ENCODE measurements at places on chromosomes 13 and 19.

DNA sequence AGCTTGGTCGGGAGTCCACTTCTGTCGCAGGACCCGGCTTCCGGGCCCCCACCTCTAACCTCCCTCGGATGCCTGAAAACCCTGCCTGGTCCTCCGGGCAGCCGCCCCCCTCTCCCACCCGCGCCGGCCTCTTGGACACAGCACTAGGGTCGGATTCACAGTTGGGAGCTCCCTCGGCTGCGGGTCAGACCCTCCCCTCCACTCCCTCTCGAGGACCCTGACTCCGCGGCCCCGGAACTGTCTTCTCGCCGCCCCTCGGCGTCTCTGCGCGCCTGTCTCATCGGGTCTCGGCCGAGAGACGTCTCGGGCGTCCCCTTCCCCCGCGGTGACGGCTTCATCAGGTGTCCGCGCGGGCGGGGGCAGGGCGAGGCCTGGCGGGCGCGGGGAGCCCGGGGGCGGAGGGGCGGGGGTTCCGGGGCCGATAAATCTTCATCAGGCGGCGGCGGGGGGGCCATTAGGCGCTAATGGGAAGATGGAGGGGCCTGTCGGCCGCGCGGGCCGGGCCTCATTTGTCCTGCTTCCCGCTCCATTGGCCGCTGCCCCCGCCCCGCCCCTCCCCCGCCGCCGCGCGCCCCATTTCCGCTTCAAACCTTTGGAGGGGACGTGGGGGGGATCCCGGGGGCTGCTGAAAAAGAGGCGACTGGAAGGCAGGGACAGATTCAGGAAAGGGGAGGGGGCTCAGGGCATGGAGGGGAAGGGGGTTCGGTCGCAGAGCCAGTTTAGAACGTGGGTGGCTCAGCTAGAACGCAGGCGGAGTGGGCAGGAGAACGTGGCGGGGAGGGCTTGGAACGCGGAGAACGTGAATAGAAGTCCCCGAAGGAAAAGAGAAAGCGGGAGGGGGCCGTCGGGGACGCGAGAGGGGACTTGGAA lies 11.8 kb upstream of the ERFL start:
- peak; percentile 60 for DNase-seq

DNA sequence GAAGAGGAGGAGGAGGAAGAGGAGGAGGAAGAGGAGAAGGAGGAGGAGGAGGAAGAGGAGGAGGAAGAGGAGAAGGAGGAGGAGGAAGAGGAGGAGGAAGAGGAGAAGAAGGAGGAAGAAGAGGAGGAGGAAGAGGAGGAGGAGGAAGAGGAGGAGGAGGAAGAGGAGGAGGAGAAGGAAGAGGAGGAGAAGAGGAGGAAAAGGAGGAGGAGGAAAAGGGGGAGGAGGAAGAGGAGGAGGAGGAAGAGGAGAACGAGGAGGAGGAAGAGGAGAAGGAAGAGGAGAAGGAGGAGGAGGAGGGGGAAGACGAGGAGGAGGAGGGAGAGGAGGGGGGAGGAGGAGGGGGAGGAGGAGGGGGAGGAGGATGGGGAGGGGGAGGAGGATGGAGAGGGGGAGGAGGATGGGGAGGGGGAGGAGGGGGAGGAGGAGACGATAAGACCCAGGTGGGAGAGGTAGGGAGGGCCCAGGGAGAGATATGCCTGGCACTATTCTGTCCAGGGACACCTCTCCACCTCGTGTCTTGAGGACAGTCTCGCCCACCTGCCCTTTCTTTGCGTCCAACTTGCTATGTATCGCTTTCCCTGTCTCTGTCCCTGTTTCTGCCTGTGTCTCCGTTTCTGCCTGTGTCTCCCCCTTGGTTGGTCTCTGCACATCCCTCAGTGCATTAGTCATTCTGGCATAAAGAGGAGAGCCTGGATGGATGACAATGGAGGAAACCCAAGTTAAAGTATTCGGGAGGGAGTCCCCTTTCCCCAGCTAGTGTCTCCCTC lies 7.1 kb upstream of the KLK5 start:
- no peak for DNase-seq

GRCh38 chr19:19823916-19824315 lies 2.4 kb upstream of the ZNF506 start:
- no peak for DNase-seq

GRCh38 chr19:34246340-34246739 lies 8.0 kb upstream of the GARRE1 start:
- DNase-seq: no peak

- no peak for DNase-seq
These were observed 32.8 kb downstream of the TMEM161A start for GRCh38 chr19:19105365-19106055.

DNA sequence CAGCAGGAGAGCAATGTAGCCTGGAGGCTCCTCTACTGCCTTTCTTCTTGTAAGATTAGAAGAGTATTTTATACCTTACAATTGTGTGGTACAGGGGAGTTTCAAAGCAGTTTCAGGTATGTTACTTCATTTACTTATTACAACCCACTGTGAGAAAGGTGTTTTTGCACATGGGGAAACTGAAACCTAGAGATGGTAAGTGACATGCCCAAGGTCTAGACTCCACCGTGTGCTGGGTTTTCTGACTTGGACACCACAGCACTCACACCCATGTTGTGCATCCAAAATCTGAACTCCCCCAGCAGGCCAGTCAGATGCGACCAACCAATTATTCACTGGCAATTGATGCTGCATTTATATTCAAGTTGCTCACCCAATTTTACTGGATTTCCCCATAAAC lies 22.8 kb downstream of the ERICH6B start:
- DNase-seq: no peak

GRCh38 chr19:13604902-13605586 lies 98.8 kb upstream of the CACNA1A start:
- DNase-seq: no peak

GRCh38 chr13:78012046-78012445 lies 93.4 kb upstream of the EDNRB start:
- DNase-seq: no peak

- DNase-seq: no peak
These were observed 205.5 kb upstream of the SOX21 start for GRCh38 chr13:94917824-94918223.

DNA sequence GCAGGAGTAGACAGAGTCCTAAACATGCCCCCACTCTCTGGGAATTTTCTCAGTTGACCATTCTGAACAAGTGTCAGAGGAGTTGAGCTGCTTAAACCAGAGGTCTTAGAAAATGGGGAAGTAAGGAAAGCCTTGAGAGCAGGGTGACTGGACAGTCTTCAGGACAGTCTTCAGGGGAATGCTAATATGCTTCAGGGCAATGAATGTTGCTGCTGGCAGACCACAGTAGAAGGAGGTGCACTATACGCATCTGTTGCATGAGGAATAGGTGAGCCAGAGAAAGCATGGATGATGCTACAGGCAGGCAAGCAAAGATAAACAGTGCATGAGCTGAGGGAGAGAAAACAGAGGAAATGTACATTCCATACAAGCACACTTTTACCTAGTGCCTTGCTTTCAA lies 196.6 kb upstream of the GPR12 start:
- DNase-seq: no peak

DNA sequence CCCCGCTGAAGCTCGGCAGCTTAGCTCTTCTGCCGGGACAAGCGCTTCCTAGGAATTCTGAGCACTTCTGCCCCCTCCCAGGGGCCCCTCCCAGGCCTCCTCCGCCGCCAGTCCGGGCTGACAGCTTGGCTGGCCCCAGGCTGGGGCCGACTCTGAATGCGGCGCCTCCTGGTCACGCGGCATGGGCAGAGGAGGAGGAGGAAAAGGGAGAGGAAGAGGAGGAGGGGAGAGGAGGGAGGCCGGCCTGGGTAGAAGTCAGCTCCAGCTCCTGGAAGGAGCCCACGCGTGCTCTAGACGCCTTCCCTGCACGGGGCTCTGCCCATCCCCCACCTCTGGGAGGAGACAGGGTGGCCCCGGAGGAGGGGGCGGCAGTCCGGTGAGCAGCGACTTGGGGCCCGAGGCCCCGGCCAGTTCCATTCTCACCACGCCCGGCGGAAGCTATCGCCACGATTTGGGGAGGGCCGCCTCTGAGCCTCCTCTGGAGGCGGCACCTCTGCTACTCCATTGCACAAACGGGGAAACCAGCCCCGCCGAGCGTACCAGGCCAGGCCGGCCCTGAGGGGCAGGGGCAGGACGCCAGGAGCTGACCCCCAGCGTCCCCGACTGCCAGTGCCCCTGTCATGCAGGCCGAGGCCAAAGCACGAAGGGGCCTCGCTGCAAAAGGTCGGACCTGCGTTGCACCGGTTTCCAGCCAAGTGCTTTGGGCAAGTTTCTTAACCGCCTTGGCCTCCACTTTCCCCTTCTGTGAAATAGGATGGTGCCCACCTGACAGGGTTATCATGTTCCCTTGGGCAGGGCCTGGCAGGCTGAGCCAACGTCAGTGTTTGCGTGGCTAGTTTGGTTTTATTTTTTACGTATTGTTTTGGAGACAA lies 31.6 kb downstream of the CCNE1 start:
- no peak for DNase-seq

DNA sequence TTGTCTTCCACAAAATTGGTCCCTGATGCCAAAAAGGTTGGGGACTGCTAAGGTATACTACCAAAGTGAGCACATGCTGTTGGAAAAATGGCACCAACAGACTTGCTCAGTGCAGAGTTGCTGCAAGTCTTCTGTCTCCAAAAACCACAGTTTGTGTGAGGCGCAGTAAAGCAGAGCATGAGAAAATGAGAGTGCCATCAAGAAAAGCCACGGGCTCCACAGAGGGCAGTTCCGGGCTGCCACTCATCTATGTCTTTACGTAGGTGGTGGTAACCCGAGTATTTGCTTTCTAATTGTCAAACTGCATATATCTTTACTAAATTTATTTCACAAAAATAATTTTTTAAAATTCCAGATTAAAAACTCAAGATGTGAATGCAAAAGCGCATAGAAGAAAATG lies 123.8 kb downstream of the RNF17 start:
- DNase-seq: no peak

DNA sequence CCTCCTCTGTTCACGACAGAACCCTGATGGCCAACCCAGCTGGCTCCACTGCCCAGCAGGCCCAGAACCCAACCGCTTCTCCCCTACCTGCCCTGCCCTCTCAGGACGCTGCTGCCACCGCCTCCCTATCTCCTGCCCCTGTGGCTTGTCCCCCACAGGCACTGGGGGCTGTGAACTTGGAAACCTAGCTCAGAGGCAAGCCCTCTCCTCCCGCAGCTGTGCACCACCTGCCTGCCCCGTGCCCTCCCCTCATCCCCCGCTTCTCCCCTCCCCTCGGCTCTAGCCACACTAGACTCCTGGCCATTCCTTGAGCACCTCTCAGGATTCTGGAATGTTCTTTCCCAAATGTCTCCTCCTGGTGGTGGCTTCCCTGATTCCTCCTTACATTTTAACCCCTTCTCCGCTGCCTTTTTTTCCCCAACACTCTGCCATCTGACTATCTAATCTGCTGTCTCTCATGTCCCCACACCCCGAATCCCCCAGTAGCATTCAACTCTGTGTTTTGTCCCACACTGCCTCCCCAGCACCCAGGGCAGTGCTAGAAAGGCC lies 6.7 kb downstream of the NANOS3 start:
- no peak for DNase-seq

GRCh38 chr13:110978390-110978789 lies 63.5 kb upstream of the ANKRD10 start:
- no peak for DNase-seq

DNA sequence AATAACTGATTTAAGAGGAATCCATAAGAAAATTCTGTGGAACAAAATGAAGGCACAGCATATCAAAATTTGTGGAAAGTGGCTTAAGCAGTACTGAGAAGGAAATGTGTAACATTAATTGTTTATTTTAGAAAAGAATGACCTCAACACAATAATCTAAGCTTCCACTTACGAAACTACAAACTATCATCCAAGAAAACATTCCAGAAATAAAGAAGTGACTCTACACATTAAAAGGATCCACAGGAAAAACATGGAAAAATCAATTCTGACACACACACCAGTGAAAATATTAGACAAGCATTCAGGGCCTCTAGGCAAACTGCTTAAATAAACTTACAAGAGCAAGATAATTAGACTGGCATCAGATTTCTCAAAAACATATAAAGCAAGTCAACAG lies 14.0 kb downstream of the EXOSC8 start:
- DNase-seq: no peak

DNA sequence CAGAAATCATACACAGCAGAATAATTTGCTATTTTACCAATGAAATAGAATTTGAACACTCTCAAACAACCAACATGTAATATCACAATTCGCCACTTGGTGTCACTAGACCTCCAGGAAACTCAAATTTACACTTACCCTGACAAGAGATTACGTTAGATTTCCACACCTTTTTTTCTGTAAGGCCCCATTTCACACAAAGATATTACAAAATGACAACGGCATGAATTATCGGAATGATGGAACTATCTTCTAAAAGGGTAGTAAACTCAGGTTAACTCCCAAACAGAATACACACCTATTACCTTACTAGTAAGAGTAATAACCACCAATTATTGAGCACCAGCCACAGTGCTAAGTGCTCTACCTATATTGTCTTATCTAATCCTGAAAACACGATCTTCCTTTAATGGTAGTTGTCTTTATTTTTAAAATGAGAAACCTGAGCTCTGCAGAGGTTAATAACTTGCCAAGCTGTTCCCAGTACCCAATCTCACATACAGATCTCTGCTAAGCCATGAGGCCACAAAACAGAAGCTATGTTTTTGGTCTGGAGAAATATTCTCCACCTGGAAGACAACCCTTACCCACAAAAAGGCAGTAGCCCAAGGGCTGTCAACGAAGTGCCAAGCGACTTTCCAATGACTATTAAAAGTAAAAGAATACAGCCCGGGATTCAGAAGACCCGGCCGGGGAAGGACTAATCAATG lies 152.4 kb downstream of the DCLK1 start:
- no peak for DNase-seq

- DNase-seq: no peak
These were observed 11.4 kb downstream of the FCHO1 start for GRCh38 chr19:17762505-17763229.

DNA sequence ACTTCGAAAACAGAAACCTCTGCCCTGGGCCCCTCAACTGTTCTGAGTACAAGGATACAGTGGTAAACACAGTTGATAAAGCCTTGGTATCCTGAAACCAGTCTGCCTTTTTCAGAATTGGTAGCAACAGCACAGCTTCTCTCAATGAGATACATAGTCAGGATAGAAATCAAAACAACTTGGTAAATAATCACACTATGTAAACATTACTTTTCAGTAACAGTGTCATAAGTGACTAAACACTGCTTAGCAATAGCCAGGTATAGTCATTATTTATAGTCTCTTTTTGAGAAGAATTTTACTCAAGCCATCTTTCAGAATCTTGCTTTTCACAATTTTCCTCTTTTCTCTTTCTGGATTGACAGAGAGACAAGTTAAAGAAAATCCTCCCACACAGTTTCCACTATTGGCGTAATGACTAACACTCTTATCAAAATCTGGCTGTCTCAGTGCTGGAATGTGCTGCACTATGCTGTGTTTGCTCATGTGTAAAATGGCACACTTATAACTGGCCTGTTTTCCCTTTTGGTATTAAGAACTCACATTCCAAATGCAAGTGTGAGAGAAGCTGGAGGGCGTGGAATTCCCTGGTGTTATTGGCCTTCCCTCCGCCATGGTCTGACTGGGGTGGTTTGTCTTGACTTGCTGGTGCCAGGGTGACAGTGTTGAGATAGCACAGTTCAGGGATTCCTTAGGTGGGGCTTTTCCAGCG lies 368.8 kb downstream of the TDRD3 start:
- DNase-seq: no peak

- DNase-seq: no peak
These were observed 482.6 kb upstream of the GPC6 start for GRCh38 chr13:92743992-92744391.

GRCh38 chr19:53131727-53132126 lies 983 bp downstream of the ZNF415 start:
- DNase-seq: no peak

GRCh38 chr19:56969759-56970178 lies 129.2 kb upstream of the PEG3 start:
- no peak for DNase-seq

GRCh38 chr13:103788061-103788652 lies 721.9 kb upstream of the SLC10A2 start:
- DNase-seq: no peak

Measured in stimulated activated CD4-positive, alpha-beta T cell treated with anti-CD3 and anti-CD28 coated beads, Interleukin-2, amount 100 ng/mL, for 4 hours (primary cell).